ENCODE measurements at places on chromosomes 12 and 14.
A peak's percentile ranks its signal among the peaks of the same experiment; 100 is the strongest.

DNA sequence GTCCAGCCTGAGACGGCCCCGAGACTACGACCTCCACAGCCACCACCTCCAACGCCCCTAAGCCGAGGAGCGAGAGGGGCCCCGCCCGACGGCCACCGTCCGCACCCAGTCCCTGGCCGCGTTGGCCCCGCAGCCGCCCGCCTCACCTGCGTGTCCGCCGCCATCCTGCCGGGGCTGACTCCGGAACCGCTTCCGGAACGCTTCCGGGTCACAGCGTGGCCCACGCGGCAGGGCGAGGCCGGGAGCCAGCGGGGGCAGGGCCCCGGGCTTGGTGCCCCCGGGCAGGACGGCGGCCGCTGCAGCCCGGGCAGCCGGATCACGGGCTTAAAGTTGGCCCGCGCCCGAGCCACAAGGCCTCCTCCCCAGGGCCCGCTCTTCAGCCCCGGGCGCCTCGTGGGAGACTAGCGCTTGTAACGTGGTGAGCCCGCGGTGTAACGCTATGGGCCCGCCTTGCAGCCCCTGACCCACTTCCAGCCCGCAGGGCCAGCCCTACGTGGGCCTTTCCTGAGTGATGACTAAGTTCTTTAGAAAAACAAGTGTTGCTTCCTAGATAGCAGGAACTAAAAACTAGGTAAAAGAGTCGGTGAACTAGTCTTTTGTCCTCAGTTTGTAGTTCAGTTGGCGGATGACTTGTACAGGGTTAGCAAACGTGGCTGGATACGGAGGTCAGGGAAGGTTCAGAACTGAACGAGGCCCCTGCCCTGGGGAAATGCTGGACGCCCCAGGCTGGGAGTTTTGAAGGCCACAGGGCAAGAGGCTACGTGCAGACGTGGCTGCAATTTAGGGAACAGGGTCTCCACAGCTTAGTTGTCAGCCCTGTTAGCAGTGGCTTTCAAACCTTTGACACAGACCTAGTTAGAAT, at the start of gene GCN1:
TSS of gene GCN1 (minus strand) at position 182 of the 862 bp plus-strand sequence. CDS start at position 164, 18 bp downstream.
- peak; percentile 83 for DNase-seq

DNA sequence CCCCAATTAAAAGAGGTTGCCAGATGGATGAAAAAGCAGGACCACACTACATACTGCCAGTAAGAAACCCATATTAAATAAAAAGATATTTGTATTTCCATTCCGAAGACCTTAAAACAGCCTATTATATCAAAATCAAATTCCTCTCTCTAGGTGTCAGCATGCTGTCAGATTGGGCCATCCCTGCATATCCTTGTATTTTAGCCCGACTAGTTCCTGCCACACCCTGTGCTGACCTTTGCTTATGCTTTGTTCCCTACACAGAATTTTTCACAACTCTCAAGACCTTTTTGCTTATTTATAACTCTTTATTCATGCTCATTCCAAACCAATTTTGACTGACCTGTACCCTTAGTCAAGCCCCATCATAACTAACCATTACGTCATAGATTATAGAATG, 12.8 kb downstream of the GSKIP start:
- DNase-seq: no peak

- no peak for DNase-seq
Observed at GRCh38 chr12:38392554-38393144, 76.1 kb downstream of the ALG10B start.

DNA sequence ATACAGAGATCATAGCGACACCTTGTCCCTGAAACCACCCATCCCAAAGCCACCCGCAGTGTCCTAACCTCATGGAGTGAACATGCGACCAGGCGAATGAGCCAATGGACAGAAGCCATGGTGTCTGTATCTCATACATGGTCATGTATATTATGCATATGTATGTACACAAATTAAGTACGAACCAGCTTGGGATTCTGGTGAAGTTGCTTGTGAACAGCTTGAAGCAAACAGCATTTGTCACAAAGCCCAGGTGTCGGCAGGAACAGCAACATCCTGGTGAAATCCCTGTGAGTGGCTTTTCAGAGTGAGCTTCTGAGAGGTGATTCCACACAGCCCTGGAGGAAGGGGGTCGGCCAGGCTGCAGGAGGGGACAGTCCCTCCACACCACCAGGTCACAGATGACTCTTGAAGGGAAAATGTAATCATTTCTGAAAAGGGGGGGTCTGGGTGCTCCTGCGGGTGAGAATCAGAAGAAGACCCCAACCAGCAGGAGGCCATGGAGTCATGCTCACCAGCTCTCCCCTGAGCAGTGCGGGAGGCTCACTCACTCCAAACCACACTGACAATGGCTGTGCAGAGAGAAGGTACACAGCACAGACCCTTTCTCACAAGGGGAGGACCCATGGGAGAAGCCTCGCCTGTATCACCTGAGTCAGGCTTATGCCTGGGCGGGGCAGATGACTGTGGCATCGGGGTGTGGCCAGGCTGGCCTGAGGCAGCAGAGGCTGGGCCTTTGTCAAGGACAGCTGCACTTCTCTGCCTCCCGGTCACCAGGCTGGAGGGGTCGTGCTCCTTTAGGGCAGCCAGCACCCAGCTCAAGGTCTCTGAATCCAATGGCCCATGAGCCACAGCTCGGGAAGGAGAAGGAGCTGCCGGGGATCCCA, 14.3 kb downstream of the CHGA start:
- DNase-seq: no peak

GRCh38 chr12:77980782-77981181, 150.1 kb downstream of the NAV3 start:
- no peak for DNase-seq

DNA sequence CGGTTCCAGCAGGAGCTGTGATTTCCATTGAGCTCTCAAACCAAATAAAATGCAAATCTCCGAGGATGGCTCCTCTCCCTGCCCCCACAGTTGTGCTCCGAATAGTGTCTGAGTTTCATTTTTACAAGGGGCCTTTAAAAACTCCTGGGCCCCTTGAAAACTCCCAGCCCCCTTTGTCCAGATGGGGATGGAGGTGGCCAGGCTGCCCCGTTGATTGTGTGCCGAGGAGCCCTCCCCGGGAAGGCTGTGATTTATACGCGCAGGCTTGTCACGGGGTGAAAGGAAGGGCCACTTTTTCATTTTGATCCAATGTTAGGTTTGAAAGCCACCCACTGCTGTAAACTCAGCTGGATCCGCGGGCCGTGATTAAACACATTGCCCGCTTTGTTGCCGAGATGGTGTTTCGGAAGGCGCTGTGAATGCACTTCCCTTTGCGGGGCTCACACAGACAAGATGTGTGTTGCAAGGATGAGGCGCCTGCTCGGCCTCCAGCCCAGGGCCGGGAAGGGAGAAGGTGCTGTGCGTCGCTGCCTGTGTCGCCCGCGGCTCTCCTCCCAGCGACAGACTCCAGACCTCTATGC, 98.8 kb downstream of the TMEM132C start:
- DNase-seq: no peak

- no peak for DNase-seq
Observed at GRCh38 chr12:54412348-54412747, 6.7 kb downstream of the ITGA5 start.

DNA sequence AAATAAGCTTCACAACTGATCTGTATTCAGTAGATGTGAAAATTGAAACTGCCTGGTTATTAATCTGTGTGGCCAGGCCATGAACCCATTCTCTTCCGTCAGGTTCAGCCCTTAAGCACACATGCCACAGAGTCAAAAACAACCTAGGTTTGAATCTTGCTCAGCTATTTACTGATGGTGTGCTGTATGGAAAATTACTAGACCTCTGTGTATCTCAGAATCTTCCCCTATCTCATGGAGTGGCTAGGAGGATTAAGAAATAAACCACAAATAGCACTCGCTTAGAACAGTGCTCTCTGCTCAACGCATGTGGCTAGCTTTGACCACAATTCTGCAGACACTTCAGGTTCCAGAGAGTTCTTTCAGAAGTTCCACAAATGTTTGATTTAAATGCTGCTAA, 240.7 kb upstream of the PLEKHG7 start:
- DNase-seq: no peak

DNA sequence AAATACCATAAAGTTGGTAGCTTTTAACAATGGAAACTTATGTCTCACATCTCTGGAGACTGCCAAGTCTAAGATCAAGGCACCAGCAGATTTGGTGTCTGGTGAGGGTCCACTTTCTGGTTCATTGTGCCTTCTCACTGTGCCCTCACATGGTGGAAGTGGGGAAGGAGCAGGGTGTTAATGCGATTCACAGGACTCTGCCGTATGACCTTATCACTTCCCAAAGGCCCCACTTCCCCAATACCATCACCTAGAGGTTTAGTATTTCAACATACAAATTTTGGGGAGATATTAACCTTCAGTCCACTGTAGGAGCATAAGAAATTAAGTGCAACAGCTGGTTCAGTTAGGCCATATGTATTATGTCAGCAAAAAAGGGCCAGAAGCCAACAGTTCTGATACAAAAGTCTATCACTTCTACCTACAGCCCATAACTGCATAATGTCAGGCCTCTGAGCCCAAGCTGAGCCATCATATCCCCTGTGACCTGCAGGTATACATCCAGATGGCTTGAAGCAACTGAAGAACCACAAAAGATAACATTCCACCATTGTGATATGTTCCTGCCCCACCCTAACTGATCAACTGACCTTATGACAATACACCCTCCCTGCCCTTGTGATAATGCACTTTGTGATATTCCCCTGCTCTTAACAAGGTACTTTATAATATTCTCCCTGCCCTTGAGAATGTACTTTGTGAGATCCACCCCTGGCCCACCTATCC, 24.7 kb downstream of the DDHD1 start:
- DNase-seq: no peak

DNA sequence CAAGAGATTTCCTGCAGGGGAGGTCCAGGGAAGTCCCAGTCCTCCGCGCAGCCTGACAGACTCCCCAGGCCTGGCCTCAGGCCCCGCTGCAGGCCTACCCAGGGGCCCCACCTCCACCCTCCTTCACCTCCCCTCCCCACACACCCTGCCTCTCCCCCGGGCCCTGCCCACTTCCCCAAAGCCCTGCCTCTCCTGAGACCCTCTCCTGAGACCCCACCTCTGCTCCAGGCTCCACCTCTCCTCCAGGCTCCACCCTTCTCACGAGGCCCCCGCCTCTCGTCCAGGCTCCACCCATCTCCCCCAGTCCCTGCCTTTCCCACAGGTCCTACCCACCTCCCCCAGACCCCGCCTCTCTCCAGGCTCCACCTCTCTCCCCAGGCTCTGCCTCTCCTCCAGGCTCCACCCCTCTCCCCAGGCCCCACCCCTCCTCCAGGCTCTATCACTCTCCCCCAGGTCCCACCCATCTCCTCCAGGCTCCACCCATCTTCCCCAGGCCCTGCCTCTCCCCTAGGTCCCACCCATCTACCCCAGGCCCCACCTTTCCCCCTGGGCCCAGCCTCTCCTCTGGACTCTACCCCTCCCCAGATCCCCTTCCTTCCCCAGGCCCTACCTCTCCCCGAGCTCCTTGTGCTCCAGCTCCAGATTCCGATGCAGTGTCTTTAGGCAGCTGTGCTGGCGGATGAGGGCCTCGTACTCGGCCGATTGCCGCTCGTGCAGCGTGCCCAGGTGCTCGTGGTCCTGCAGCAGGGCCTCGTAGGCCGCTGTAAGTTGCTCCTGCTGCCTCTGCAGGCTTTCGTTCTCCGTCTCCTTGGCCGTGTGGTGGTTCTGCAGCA, 58.8 kb upstream of the GPR68 start:
- DNase-seq: peak; percentile 98

DNA sequence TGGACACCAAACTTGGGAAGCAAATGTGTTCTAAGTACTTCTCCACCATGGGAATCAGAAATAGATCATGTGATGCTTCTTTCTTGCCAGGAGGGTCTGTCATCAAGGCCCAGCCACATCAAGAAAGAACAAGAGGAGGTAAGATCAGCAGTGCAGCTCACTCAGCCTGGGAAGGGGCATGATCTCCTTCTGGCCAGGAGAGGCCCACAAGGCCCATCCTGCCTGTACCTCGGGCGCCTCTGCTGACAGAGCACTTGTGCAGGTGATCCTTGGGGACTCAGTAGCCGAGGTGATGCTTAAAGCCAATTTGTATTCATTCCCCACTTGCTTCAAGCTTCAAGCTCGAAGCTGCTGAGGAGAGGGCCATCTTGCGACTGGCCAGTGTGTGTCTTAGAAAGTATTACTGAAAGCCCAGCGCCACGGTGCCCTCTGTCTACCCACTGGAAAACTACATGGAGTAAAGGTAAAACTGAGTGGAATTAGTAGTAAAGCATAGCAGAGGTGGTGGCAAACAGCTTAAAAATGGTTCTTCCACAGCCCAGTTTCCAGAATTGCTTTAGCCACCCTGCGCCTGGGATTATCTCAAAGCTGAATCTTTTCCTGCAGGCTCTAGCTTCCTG, 26.2 kb downstream of the RTRAF start:
- DNase-seq: peak; percentile 70

GRCh38 chr12:19530637-19531023, 91.3 kb downstream of the AEBP2 start:
- DNase-seq: no peak

GRCh38 chr12:45130881-45131281, 80.0 kb upstream of the DBX2 start:
- DNase-seq: peak; percentile 83

DNA sequence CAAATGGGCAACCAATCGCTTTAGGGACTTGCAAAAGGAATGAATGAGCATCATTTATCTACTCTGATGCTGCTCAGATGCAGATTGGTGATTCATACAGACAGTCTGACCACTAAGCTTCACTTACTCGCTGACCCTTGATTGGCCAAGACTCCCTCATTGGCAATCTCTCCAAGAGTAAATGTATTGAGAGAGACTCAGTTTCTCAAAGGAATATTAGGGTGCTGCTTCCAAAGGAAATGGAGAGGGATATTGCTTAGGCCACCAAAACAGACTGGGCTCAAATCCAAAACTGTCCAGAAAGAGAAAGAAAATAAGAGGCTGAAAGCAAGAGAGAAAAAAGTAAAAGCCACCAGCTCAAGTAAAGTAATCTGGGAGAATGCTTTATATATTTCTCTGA, 785.2 kb downstream of the GALC start:
- DNase-seq: no peak

- no peak for DNase-seq
Observed at GRCh38 chr12:127636882-127637281, 630.1 kb upstream of the TMEM132C start.

GRCh38 chr14:73245480-73246325, 8.4 kb downstream of the PAPLN start:
- DNase-seq: peak; percentile 86

DNA sequence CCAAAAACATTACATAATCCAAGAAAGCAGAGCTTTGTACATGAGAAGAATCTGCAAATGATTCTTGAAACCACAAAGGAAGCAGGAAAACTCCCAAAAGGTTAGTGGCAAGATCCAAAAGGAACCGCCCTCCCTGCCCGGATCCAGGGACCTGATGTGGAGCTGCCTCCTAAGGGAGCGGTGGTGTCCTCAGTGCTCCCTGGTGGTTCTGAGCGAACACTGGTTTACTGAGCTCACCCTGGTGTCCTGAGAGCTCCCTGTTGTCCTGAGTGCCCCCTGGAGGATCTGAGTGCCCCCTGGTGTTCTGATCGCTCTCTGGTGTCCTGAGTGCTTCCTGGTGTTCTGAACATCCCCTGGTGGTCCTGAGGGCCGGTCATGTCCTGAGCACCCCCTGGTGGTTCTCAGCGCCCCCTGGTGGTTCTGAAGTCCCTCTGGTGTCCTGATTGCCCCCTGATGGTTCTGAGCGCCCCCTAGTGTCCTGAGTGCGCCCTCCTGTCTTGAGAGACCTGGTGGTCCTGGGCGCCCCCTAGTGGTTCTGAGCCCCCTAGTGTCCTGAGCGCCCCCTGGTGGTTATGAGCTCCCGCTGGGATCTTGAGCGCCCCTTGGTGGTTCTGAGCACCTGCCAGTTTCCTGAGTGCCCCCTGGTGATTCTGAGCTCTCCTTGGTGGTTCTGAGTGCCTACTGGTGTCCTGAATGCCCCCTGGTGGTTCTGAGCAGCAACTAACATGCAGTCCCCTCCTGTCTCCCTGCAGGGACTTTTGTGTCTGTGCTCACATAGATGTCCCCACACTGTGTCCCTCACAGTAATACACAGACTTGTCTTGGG, 891.1 kb downstream of the TMEM121 start:
- DNase-seq: peak; percentile 74
